ENCODE measurements at places on chromosomes 5 and 9.

GRCh38 chr9:14089051-14089803, 224.7 kb downstream of the NFIB start:
- DNase-seq = no peak

GRCh38 chr5:174935854-174936474, 211.6 kb downstream of the MSX2 start:
- DNase-seq = peak; percentile 51

GRCh38 chr9:82923912-82924605, 138.9 kb downstream of the RASEF start:
- no peak for DNase-seq

- DNase-seq = no peak
Observed at GRCh38 chr5:175059687-175060211, 335.4 kb downstream of the MSX2 start.

DNA sequence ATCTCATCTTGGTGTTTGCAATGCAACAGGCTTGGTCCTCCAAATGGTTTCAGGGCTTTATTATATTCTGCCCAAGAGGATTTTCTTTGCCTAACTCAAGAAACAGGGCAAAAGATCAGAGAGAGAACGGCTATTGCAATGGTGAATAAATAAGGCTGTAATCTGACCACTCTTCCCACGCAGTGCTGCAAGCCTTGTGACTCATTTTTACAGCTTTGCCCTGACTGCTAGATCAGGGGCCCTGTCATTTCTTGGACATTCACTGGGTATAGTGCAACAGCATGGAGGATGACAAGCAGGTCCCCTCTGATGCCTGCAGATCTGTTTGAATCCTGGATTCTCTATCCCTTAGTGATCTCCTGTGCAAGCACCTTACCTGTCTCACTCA, 459.1 kb downstream of the EBF1 start:
- no peak for DNase-seq

- no peak for DNase-seq
Observed at GRCh38 chr5:54093861-54094260, 216.5 kb downstream of the ARL15 start.

Measured in hepatic stellate cell (primary cell).